ENCODE measurements at places on chromosomes 4 and X.

GRCh38 chr4:87911252-87911774 is 64.2 kb upstream of the SPP1 start:
- no peak for DNase-seq

DNA sequence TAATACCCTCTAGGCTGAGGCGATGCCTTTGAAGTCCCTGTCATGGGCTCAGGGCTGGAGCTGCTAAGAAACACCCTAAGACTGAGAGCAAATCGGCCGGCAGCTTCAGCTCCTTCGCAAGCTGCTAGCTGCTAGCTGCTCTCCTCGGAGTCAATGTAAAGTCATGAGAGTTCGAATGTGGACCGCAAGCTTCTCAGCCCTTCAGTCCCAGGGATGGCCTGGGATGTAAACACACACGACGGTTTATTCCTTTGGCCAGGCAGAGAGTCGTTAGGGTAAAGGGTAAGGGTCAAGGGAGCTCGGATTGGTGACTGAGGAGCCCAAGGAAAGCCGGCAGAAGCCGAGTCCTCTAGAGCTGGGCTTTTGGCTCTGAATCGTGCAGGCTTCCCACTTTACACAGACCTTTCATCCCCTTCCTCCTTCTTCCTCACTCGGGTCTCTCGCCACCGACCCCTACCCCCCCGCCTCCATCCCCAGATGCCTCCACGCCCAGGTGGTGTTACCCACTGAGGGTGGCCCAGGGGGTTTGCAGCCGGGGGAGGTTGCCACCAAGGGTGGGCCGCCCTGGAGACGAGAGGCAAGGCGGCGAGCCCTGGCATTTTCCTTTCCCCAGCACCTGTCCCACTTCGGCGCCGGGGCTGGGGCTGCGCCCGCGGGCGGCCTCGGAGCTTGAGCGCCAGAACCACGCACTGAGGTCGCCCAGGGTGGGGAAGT is 3.1 kb upstream of the BCORL1 start:
- no peak for DNase-seq

GRCh38 chrX:18674417-18674787 is 2.5 kb upstream of the RS1 start:
- DNase-seq: no peak

DNA sequence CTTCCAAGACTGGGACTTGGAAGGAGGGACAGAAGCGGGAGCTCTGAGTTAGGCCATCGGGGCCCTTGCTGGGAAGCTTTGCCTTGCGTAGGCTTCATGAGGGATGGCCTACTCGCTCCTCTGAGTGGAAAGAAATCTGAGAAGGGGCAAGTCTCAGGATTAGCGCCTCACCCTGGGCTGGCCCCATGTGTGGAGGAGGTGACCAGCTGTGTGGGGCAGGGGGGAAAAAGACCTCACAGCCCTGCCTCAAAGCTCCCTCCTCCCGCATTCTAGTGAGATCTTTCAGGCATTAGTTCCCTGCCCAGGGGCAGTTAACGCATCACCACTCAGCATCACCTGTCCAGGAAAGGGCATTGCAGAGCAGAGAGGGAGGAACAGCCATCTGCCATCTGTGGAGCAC is 156.1 kb downstream of the ENPP6 start:
- DNase-seq: no peak

- no peak for DNase-seq
Measured at GRCh38 chr4:183370786-183371185, 48.6 kb upstream of the CLDN24 start.
